Stimulated activated CD4-positive, alpha-beta T cell treated with anti-CD3 and anti-CD28 coated beads, Interleukin-15, amount 100 ng/mL, for 1 hour (primary cell): ENCODE measurements at places on chromosomes 4 and X.

DNA sequence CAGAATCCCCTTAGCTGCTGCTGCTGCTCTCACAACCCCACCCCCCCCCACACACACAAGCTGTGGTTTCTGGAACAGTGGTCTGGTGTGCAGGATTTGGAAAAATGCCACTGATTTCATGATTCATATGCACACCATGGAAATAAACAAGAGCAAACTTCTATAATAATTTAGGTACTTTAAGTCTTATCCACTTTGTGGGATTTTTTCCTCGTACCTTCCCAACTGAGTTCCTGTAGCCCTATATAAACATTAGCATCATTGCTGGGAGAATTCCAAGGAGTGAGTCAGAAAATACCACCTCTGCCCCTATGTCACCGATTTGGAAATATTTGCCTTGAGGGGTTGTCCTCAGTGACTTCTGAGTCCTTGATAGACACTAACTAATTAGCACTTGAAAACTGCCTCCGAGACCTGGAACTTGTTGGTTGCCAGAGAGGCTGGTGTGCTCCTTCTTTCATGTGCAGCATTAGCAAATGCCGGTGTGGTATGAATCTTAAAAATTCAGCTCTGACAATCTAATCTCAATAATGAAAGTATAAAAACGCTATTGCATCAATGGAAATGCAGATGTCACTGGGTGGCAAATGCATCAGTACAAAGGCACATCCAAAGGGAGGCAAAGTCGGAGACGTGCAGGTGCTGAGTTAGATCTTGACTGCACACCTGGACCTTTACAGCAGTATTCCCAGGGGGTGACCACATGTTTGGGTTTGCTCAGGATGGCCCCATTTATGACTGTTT, 61.8 kb downstream of the CPE start:
- no peak for DNase-seq

- DNase-seq = no peak
Observed at GRCh38 chrX:40964633-40965586, 120.3 kb upstream of the USP9X start.

- no peak for DNase-seq
Observed at GRCh38 chr4:89800527-89801103, 36.3 kb downstream of the SNCA start.

DNA sequence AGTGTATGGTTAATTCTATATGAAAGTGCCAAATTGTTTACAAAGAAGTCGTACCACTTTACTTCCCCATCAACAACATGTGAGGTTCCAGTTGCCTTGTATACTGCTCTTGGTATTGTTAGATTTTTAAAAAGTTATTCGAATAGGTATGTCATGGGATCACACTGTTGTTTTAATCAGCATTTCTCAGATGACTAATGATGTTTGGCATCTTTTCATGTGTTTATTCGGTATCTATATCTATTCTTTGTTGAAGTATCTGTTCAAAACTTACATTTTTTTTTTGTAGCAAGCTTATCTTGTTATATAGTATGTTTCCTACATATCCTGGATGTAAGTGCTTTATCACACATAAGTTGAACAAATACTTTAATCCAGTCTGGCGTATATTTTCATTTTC, 99.4 kb upstream of the MAB21L2 start:
- DNase-seq = no peak

DNA sequence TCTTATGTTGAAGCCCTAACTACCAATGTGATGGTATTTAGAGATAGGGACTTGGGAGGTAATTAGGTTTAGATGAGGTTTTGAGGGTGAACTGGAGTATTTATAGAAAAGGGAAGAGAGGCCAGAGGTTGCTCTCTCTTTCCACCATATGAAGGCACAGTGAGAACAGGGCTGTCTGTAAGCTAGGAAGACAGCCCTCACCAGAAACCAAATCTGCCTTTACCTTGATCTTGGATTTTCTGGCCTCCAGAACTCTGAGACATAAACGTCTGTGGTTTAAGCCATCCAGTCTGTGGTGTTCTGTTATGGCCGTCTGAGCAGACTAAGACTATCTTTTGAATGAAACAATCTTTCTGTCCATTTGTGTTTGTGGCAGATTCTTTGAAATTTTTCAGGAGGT, 223.7 kb downstream of the PDHA2 start:
- no peak for DNase-seq

DNA sequence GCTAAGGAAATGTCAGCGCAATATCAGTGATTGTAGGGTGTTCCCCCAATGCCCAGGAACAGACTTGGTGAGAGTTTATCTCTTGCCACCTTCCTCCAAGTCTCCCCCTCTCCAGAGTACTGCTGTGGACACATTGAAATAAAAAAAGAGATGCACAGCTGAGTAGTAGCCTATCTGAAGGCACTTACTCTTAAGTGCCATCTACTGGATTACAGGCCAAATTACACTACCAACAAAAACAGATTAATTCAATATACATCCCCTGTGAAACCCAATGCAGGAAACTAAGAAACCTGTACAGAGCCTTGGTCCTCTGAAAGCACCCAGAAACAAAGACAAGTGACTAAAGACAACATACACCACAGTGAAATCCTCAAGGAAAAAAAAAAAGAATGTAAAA, 460.3 kb downstream of the ZIC3 start:
- no peak for DNase-seq

DNA sequence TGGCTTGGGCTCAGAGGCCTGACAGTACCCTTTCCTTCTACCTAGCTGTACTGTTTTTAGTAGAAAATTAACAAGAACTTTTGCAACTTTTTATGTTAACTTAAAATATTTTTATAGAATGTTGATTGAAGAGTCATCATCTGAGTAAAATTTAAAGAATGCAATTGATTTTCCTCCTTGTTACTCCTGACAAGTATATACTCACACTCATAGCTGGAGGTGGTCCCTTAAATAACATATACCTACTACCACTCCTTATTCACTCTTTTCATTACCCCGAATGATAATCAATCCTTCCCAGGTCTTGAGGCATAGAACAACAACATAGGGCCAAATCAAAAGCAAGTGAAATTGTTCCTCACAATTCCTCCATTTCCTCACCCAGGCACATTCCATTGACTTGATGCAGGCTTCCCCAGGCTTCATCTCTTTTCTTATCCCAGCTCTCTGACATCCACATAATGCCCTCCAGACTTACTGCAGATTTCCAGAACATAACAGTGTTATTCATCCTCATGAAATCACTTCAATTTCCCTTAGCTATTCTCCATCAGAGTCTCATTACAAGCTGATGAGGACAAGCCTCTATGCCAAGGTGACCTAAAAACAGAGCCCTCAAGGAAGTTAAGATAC, 73.2 kb upstream of the ANXA10 start:
- no peak for DNase-seq

- DNase-seq = peak; percentile 19
Observed at GRCh38 chr4:39976945-39977488, 694 bp downstream of the PDS5A start.

- no peak for DNase-seq
Observed at GRCh38 chrX:110698696-110699095, 96.9 kb downstream of the CHRDL1 start.

DNA sequence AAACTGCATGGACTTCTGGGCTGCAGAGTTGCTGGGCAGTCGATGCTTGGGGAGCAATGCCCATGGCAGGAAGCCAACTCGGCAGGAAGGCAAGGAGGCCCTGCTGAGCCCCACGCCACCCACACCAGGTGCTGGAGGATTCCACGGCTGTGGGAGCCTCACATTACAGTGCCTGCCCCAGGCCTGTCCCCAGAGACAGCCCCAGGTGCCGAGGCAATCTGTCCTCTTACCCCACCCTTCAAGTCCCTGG, 53.9 kb downstream of the HMX1 start:
- no peak for DNase-seq
